ENCODE measurements at places on chromosomes 7 and 10. TPM values are rescaled to one million over a fixed set of nuclear protein-coding genes. Genes with fewer than 3 reads are reported as not detected.

PYROXD2 gene
- 9.4 TPM for total RNA-seq

SLIT1 gene
- total RNA-seq, result 0.17 TPM

CCDC126 gene
- total RNA-seq, result 10.6 TPM

ANKRD30A gene
- total RNA-seq, result not detected

FOXI2 gene
- total RNA-seq, result not detected

AGR3 gene
- total RNA-seq, result 197 TPM

PNLIPRP1 gene
- total RNA-seq, result not detected

PDE1C gene
- 2.7 TPM for total RNA-seq

IFIT1B gene
- total RNA-seq, result not detected

ICA1 gene
- 47.5 TPM for total RNA-seq

AGAP9 gene
- total RNA-seq, result 6.7 TPM

GSDME gene
- 1.0 TPM for total RNA-seq

GAD2 gene
- not detected for total RNA-seq

SPDYE9 gene
- total RNA-seq, result not detected

RARRES2 gene
- total RNA-seq, result 86.7 TPM

OGDHL gene
- total RNA-seq, result 0.79 TPM

NACAD gene
- 3.3 TPM for total RNA-seq

EPHA1 gene
- total RNA-seq, result 18.4 TPM

ITPRID1 gene
- 0.91 TPM for total RNA-seq

MRPL43 gene
- 105 TPM for total RNA-seq

PCLO gene
- total RNA-seq, result 6.9 TPM

All from colonic mucosa (tissue), 4 donors.